SW480 (cell line): ENCODE measurements at places on chromosomes 3 and 15.

GRCh38 chr3:189685860-189686259 lies 54.7 kb downstream of the TP63 start:
- no peak for DNase-seq

GRCh38 chr3:24222165-24222805 lies 272.4 kb downstream of the THRB start:
- no peak for DNase-seq

DNA sequence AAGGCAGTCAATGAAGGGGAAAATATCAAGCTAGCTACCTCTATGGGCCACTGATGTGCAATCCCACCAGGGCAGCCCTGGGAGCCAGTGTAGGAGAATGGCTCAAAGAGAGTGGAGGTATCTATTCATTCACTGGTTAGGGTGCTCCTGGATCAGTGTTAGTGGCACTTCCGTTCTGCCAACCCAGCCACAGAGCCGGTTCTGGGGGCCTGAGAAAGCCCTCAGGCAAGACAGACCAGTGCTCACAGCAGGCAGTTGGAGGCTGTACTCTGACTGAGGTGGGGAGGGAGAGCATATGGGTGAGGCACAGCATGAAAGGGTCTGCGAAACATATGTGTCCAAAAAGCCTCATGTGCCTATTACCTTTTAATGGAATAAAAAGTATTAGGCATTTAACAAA lies 109.3 kb downstream of the KCNMB2 start:
- no peak for DNase-seq

DNA sequence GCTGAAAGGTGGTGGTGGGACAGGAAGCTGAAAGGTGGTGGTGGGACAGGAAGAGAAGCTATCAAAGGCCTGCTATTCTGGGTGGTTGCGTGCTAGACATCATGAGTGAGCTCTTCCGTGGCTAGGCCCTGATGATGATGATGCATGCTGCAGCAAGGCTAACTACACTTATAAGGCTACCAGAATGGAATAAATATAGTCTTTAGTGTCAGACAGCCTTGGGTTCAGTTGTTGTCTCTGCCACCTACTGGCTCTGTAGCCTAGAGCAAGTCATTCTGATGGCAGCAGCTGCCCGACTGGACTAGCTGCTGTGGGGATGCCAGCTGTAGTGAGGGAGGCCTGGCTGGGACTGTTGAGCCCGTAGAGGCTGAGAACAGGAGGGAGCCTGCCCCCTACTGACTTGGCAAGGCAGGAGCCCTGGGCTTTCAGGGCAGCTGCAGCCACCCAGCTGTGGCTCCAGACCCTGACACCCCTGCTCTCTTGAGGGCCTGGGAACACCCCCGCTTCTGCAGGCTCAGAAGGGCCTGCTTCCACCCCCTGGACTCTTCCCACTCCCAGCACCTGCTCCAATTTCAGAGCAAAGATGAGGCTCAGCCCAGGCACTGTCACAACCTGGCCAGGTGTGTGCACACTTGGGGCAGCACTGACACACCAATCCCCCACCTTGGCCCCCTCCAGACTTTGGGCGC lies 21.4 kb upstream of the ZBED2 start:
- no peak for DNase-seq

DNA sequence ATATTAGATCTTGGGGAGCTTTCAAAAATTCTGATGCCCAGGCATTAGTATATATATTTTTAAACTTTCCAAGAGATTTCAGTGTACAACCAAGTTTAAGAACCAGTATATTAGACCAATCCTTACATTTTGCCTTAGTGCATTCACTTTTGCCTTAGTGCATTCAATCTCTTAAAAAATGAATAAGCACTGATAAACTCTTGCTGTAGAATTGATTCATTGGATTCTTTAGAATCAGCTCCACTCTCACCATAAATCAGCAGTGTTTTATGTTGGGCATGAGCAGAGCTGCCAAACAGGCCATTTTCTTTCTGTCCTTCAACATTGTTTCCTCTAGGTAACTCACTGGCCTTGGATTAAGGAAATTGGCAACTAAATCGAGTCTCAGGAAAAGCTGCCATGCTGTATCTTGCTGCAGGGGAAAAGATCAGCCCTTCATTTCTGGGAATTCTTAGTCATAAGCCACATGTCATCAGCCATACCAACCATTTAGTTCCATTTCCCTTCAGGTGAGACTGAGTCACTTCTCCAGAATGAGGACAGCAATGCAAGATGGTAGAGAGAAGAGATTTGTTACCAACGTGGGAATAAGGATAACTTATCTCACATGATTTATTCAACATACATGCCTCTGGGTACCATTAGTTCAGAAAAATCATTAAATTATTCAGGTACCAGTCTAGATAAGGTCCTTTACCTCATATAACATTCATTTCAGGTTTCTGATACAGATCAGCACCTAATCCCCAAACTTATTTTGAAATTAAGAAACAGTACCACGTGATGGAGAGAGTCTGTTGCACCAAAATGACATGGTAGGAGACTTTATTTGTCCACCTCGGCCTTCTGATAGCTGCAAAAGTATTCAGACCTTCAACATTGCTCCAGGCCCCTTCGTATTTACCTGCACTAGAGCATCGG lies 192.5 kb downstream of the P3H2 start:
- no peak for DNase-seq

- no peak for DNase-seq
Measured at GRCh38 chr15:61144055-61144454, 85.0 kb downstream of the RORA start.

DNA sequence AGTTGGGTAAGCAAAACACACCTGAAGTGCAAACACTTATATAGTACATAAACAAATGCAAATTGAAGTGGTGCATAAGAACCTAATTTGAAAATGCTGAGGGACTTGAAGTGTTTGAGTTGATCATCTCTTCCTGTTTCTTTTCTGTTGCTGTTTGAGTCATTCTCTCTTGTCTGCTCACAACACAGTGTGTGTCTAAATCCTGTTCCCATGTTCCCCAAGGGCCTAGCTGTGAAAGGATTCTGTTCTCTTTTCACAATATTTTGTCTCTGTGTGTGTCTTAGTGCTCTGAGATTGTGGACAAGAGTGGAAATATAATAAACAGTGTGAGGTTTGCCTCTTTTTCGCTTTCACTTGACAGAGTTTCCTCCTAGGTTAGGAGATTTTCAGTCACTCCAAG lies 6.1 kb downstream of the CD96 start:
- DNase-seq, result no peak

DNA sequence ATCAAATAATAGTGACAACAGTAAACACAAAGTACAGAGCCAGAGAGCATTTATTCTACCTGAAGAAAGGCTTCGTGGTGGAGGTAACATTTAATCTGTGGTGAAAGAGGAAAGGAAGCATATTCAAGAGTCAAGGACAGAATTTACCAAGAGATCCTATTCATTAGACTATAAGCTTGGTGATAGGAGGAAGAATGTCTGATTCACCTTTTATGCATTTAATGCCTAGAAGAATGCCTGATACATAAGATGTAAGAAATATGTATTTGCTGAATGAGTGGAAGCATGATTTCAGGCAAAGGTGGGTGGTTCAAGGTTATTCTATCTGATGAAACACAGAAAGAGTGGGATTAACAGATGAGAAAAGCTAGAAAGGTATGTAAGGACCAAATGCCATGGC lies 119.8 kb downstream of the SERPINI1 start:
- no peak for DNase-seq

GRCh38 chr3:167930453-167930852 lies 165.3 kb downstream of the GOLIM4 start:
- no peak for DNase-seq

DNA sequence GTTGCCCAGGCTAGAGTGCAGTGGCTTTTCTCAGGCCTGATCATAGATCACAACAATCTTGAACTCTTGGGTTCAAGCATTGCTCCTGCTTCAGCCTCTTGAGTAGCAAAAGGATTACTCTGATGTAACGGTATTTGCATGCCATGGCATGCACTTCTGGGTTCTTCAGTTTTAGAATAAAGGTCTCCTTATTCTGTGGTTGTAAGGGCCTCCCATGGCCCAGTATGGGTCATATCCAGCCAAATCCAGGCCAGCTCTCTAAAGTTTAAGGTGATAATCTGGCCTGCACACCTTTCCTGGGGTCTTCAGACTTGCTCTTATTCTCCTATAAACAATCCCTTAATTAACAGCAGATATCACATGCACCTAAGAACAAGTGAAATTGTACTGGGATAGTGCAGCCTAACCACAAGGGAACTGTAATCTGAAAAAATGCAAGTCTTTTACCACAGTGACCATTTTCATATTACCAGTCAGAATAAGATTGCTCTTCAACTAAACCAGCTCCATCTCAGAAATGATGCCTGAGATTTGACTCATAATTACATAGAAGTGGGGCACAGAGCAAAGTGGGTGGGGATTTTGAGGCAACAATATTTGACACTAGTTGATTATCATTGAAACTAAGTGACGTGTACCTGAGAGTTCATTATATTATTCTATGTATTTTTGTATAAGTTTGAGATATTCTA lies 25.4 kb downstream of the COMMD2 start:
- DNase-seq, result no peak

GRCh38 chr3:48423241-48423882 lies 6.5 kb downstream of the PLXNB1 start:
- no peak for DNase-seq

DNA sequence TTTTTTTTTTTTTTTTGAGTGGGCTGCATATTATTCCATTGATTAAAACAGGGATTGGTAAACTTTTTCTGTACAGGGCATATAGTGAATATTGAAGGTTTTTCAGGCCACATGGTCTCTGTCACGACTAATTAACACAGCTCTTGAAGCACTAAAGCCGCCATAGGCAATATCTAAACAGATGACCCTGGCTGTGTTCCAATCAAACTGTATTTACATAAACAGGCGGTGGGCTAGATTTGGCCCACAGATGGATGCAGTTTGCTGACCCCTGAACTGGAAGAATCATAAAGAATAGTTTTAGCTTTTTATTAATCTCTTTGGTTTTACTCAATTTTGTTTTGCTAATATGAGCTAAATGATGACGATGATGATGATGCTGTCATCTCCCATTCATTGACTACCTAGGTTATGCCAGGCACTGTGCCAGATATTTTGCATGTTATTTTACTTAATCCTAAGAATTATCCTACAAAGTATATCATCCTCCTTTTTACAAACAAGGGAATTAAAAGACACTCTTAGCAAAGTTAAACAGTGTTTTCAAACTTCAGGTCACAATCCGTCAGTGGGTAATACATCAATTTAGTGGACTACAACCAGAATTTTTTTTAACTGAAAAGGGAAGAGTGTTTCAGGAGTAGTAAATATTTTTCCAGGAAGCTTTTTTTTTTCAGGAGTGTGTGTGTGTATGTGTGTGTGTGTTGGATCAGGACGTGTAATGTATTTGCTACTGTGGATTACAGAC lies 54.3 kb downstream of the LMCD1 start:
- no peak for DNase-seq
